ENCODE measurements at places on chromosomes 7 and 10. TPM values are rescaled to one million over a fixed set of nuclear protein-coding genes. Genes with fewer than 3 reads are reported as not detected.

DNA sequence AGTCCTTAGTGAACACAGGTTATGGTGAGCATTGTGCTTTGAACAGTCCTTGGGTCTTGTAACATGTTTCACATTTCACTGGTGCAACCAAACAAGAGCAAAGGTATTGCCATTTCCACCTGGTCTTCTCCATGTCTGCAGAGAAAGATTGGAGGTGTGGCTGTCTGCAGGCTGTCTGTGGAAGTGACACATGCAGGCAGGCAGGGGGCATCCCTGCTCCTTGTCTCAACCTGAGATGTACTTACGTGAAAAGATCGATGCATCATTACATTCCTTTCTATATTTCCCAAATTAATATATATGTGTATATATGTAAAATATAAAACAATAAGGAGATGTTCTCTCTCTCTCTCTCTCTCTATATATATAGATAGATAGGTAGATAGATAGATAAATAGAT lies 54.3 kb downstream of the LRRC18 start:
- H3K27me3 ChIP-seq, result no peaks in the 10 kb centered on the region
- DNase-seq, result peak; percentile 25
- H3K4me1 ChIP-seq, result peaks cover 9% of the 10 kb centered on the region
- no peak overlapping the region for H3K27ac ChIP-seq
- H3K4me3 ChIP-seq, result no peak overlapping the region

DNA sequence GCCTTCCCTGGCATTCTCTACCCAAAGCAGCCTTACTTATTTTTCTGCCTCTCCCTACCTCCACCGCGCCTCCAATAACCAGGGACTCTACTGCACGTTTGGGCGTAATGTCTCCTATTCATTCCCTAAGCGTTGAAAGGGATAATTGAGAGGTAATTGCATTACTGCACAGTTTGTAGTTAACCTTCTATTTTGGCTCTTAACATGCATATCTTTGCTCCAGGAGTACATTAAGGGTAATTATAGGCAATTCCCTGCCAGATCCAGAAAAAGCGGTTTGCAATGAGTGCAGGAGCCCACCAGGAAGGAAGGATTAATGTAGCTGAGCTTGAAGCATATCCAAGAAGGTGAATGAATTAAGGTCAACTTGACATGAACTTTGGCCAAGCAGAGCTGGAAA lies 558.4 kb downstream of the TYW1 start:
- no peak overlapping the region for H3K27ac ChIP-seq
- no peaks in the 10 kb centered on the region for H3K36me3 ChIP-seq
- no peaks in the 10 kb centered on the region for H3K27me3 ChIP-seq
- H3K4me3 ChIP-seq, result no peak overlapping the region
- H3K4me1 ChIP-seq, result no peaks in the 10 kb centered on the region

GRCh38 chr10:70135684-70136083 lies 3.1 kb upstream of the AIFM2 start:
- DNase-seq, result no peak
- H3K4me1 ChIP-seq, result no peaks in the 10 kb centered on the region
- H3K36me3 ChIP-seq, result peaks cover 2% of the 10 kb centered on the region
- no peak overlapping the region for H3K27ac ChIP-seq

GRCh38 chr7:47303014-47303694 lies 278.8 kb downstream of the TNS3 start:
- no peaks in the 10 kb centered on the region for H3K4me1 ChIP-seq
- DNase-seq, result no peak
- peaks cover 64% of the 10 kb centered on the region for H3K36me3 ChIP-seq
- no peak overlapping the region for H3K27ac ChIP-seq
- H3K4me3 ChIP-seq, result no peak overlapping the region
- H3K27me3 ChIP-seq, result no peaks in the 10 kb centered on the region

DNA sequence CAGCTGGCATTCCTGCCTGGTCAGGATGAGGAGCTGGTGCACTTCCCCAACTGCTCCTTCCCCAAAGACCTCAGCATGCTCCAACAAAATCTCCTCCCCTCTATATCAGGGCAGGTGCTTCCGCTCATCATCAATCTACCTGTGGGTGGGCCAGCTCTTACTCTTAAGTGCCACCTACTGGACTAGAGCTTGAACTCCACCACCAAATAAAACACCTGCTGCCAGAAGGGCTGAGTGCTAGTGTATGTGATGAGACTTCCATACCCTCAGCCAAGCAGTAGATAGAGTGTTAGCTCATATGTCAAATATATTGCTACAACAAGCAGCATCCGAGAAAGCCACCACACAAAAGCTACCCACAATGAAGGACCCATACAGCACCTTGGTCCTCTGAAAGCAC lies 264.3 kb downstream of the RNLS start:
- H3K27ac ChIP-seq, result no peak overlapping the region
- no peaks in the 10 kb centered on the region for H3K4me1 ChIP-seq
- H3K4me3 ChIP-seq, result no peak overlapping the region
- H3K36me3 ChIP-seq, result no peaks in the 10 kb centered on the region
- no peaks in the 10 kb centered on the region for H3K27me3 ChIP-seq

DNA sequence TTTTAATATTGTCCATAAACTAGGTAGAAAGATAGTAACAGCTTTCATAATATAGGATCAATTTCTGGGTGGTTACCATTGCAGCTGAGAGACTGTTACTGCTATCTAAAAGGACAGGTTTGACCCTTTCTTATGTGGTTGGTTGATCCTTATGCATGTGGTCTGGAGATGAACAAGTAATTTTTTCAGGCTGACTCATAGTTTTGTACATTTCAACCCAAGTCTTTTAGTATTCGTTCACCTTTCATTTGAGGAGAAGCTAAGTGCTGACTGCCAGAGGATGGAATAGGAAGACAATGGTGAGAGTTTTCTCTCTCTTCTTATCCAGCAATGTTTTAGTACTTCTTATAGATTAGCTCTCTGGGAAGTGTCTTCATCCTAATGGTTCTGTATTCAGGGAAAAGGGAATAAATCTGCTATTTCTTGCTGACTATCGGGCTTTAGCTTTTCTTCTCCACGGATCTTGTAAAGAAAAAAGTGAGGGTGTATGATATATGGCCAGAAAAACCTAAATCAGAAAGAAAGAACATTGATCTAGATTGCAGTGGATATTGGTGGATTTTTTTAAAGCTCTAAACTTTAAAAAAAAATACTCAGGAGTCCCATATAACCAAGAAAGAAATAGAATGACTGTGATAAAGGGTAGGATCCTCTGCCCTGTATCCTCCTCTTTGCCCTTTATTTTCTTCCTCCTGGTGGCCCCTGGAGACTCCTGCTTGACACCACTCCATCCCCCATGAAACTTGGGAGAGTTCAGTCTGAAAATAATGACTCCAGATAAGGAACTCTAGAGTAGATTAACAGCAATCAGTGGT lies 88.0 kb downstream of the CPED1 start:
- H3K4me3 ChIP-seq, result no peak overlapping the region
- H3K4me1 ChIP-seq, result no peaks in the 10 kb centered on the region
- no peaks in the 10 kb centered on the region for H3K27me3 ChIP-seq

The PTPRN2 gene
- 4.8 TPM for total RNA-seq

The MRLN gene
- total RNA-seq, result not detected

The AKR1D1 gene
- not detected for total RNA-seq

The OR2A42 gene
- 0.06 TPM for total RNA-seq

The CALY gene
- total RNA-seq, result 0.41 TPM

The SLC26A4 gene
- total RNA-seq, result 2.5 TPM

The SPDYE2 gene
- 0.50 TPM for total RNA-seq

The FBXO24 gene
- 0.60 TPM for total RNA-seq

The PITX3 gene
- total RNA-seq, result not detected

The SEMA3C gene
- total RNA-seq, result 17.2 TPM

The PIK3AP1 gene
- total RNA-seq, result 28.4 TPM
